Cardiac septum (tissue), 1 donor: ENCODE measurements at places on chromosomes 3 and 15.
A peak's percentile ranks its signal among the peaks of the same experiment; 100 is the strongest.

- no peak for DNase-seq
Measured at GRCh38 chr15:70314688-70315087, 217.0 kb upstream of the TLE3 start.

DNA sequence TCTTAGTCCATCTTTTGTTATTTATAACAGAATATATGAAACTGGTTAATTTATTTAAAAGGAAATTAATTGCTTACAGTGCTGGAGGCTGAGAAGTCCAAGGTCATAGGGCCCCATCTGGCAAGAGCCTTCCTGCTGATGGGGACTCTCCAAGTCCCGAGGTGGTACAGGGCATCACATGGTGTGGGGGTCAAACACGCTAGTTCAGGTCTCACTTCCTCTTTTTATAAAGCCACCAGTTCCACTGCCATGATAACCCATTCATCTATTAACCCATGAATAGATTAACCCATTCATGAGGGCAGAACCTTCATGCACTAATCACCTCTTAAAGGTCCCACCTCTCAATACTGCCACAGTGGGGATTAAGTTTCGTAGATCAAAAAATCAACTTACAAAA, 659.3 kb downstream of the NAALADL2 start:
- DNase-seq = no peak

DNA sequence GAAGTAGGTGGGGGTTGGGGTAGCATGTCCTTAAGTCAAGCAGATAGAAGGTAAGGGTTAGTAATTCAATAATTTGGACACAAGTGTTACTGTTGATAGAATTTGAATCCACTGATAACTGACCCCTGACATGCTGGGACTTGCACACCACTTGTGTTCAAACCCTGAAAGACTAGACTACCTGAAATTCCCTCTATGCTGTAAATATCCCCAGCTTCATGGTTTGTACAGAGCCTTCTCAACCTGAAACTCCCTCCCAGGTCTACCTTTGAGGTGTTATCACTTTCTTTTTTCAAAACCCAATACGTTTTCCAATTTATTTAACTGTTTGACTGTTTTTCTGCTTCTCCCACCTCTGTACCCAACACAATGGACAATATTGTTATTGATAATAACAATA, 459.6 kb downstream of the NLGN1 start:
- DNase-seq = no peak

DNA sequence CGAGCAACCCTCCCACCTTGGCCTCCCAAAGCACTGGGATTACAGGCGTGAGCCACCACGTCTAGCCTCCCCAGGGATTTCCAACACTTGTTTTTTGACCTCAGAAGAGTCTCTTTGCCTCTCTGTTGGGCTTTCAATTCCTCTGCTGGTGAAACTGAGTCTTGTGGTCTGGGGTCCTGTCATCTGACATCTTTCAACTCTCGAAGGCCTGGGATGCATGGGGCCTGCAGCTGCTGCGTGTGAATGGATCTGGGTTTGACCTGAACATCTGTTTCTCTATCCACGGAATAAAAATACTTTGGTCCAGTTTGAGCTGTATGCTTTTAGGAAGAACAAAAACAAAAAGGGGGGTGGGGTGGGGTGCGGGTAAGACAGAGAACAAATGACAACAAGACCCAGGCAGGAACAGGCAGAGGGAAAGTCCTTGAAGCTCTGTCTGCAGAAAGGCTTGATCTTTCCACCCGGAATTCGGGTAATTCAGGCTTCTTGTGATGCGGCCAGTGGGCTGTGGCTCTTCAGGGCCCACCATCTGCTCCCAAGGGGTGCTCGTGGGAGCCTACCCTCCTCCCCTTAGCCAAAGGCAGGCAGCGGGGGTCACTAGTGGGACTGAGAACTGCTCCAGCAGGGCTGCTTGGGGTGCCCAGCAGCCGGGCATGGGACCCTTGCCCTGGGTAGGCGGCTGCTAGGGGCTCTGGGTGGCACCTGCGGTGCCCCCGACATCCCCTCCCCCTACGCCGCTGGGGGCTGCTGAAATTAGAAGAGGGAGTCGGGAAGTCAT, 71.5 kb downstream of the SLC12A8 start:
- DNase-seq = no peak

GRCh38 chr15:68626739-68627138, 47.9 kb downstream of the CORO2B start:
- no peak for DNase-seq

DNA sequence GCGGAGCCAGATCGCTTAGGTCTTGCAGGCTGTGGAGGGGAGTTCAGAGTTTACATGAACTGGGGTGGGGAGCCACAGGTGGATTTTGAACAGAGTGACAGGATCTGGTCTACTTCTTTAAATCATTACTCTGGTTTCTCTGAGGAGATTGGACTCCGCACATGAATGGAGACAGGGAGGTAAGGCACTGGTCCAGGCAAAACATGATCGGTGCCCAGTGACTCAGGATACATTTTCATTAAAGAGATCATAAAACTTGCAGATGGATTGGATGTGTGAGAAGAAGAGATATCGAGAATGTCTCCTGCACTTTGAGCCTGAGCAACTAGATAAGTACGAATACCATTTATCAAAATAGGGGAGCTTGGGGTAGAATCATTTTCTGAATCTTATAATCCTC, 61.8 kb upstream of the CMSS1 start:
- no peak for DNase-seq

GRCh38 chr15:90422043-90422442, 34.0 kb downstream of the IQGAP1 start:
- DNase-seq = no peak

DNA sequence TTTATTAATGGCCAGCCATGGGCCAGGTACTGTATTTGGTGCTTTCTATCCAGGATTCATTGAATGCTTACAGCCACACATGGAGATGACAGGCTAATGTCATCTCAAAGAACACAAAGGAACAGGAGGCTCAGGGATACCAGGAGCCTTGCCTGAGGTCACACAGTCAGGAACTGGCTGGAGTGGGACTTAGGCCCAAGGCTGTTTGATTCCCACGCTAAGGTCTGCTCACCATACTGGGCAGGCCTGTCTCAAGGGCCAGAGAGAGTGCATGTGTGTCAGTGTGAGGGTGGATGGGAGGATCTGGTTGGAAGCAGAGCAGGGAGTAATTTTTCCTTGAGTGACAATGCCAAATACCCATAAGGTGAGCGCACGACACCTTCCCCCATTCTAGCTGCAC, 37.6 kb downstream of the EPHB3 start:
- peak; percentile 41 for DNase-seq

DNA sequence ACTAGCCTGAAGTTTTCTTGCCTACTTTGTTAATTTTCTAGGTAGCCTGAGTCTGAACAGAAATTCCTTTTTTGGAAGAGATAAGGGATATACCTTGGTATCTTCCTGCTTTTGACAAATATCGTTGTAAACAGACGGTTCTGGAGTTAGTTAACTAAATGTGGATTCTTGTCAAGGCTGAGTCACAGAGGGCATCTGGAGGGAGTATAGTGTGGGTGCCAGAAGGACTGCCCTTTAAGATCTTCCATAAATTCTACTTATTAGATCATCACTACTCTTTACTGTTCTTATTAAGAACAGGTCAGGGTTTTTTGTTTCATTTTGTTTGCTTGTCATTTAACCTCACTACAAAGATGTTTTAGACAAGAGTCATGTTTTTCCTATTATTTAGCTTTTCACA, 125.3 kb upstream of the SKOR1 start:
- DNase-seq = no peak

DNA sequence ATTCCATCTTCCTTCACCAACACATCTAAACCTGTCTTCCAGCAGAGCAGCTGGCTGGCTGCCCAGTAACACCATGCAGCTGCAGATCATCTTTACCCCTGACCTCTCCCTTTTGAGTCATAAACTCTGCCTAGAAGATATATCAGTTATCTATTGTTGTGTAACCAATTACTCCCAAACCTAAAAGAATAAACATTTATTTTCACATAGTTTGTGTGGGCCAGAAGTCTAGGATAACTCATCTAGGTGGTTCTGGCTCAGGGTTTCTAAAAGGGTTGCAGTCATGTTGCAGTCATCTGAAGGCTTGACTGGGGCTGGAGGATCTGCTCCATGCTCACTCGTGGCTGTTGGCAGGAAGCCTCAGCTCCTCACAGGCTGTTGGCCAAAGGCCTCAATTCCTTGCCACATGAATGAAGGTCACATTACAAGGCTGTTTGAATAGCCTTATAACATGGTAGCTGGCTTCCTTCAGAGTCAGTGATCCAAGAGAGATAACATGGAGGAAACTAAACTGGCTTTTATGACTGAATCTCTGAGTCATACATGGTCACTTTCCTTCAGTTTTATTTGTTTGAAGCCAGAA, 92.8 kb downstream of the GOLIM4 start:
- DNase-seq = no peak

GRCh38 chr3:146065573-146066006, 95.4 kb downstream of the PLOD2 start:
- DNase-seq = no peak

- no peak for DNase-seq
Measured at GRCh38 chr15:78456426-78456825, 18.4 kb downstream of the IREB2 start.

- no peak for DNase-seq
Measured at GRCh38 chr3:57031631-57032541, 28.6 kb upstream of the SPATA12 start.

GRCh38 chr3:127729556-127730056, 56.9 kb downstream of the ABTB1 start:
- peak; percentile 73 for DNase-seq

GRCh38 chr15:96337365-96338023, 7.0 kb downstream of the NR2F2 start:
- DNase-seq = no peak

DNA sequence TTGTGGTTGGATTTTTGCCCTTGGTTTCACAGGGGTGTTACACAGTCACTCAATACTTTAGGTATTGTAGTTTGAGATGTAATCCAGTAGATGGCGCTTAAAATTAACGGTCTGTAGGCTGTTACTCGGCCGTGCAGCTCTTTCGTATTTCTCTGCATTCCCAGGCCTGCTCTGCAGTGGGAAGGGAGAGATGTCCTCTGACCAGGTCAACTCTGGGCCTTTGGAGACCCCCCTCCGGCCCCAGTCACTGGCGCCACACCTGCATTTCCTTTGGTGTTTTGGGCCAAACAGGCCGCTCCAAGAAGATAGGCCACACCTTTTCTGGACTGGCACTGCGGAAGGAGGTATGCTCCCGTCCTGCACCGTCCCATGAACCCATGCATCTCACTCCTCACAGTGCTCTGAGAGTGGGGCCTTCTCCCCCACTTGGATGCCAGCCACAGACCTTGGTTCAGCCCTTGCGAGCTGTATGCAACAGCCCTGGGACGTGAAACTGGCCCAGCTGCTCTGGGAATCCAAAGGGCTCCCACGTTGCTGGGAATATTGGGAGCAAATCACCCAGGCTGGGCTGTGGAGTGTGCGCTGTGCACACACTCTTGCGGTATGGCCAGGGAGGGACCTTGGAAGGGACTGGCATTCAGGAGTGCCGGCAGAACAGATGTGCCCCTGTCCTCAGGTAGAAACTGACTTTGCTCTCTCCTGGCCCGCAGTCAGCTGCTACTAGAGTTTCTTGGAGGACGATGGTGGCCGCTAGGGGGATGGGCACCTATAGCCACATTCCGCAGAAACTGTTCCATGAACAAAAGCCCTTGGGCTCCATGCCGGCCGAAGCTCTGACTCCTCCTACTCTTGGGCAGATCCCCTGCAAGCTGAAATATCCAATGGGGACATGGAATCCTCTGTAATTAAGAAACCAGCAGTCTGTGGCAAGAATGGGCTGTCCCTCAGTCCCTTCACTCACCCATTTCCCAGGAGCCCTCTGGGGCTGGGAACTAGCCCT, 410.5 kb upstream of the CADM2 start:
- no peak for DNase-seq

- DNase-seq = no peak
Measured at GRCh38 chr3:105473521-105474223, 107.0 kb downstream of the ALCAM start.

DNA sequence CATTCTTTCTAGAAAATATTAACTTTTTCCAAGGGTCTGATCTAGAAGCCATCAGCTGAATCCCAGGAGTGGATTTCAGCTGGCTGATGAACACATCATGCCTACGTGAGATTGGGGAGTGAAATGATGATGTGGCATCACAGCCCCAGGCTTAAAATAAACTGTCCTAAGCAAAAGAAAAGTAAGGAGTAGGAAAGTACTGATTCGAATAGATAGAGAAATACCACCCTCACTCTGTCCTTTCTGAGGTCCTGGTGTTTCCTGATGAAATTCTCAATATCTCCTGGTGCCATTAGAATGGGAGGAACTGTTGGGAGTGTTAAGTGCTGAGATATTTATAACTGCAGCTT, 376.8 kb upstream of the SEMA6D start:
- DNase-seq = no peak

DNA sequence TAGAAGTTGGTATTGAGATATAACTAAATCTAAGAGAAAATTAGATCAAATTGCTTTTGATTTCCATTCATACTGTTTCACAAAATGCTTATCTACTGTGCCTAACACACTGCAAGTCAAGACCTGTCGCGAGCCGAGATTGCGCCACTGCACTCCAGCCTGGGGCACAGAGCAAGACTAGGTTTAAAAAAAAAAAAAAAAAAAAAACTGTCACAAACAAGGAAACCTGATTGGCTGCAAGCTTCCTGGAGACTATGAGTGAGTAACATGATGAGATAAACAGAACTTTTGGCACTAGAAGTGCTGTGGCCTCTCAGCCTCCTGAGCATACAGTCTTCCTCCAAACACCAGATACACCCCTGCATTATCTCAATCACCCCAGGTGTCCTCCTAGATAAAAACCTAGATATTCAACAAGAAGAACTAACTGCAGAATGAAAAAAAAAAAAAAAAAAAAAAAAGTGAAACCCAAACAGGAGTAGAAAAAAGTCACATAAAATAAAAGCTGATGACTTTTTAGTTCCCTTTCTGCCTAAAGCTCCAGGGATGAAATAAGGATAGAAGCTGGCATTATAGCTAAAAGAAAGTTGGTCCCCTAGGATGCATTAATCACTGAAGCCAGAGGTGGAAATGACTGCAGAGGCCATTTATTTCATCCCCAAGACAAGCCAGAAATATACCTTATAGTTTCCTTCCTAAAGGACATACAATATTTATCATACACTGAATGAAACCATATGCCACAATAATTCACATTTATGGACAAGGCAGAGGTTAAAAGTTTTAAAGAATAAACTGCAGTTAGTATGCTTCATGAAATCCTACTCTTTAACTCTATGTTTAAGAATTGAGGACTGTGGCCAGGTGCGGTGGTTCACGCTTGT, 82.4 kb downstream of the P3H2 start:
- no peak for DNase-seq

GRCh38 chr3:52469001-52469400, 13.6 kb downstream of the NISCH start:
- no peak for DNase-seq

GRCh38 chr3:139441656-139442055, 34.7 kb downstream of the RBP2 start:
- DNase-seq = no peak

- DNase-seq = no peak
Measured at GRCh38 chr3:139450159-139450558, 26.2 kb downstream of the RBP2 start.

DNA sequence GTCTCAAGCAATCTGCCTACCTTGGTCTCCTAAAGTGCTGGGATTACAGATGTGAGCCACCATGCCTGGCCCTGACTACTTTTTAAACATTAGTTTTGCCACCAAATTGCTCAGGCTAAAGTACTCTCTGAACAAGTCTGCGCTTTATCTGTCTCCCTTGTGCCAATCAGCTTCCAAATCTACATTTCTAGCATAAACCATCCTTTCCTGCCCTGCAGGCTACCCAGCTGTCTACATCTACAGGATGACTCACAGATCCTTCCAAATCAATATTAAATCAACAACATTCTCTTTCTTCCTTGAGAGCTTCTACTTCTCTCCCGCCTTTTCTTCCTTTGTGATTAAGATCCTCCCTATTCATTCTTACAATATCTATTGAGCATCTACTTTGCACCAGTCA, 16.0 kb upstream of the ATOSA start:
- DNase-seq = no peak

GRCh38 chr3:125381743-125382142, 6.6 kb upstream of the ZNF148 start:
- no peak for DNase-seq
